ENCODE measurements at places on chromosomes 3 and 15.

DNA sequence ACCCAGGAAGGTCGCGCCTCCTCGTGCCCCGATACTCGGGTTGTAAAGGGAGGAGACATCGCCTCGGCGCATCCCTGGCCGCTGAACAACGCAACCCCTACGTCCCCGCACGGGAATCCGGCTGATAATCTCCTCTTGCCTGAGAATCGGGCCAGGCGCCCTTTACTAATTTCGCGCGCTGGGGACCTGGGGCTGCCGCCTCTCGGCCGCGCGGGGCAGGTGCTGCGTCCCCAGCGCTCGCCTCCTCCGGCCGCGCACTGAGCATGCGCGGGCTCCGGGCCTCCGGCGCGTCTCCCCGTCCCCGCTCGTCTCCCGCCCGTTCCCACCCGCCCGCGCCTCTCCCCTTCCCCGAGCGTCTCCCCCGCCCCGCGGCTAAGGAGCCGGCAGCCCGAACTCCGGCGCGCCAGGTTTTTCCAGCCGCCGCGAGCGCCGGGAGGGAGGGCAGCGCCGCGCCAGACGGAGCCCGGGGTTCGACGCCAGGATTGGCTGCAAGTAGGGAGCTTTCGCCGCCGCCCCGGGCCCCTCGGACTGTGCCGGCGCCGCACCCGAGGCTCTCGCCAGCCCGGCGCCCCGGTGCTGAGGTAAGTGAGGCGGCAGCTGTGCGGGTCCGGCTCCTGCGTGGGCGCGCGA, at the start of gene CNTN4:
Gene CNTN4, plus strand, starts transcription at position 469 of the 630 bp plus-strand sequence.
- no peak for DNase-seq

DNA sequence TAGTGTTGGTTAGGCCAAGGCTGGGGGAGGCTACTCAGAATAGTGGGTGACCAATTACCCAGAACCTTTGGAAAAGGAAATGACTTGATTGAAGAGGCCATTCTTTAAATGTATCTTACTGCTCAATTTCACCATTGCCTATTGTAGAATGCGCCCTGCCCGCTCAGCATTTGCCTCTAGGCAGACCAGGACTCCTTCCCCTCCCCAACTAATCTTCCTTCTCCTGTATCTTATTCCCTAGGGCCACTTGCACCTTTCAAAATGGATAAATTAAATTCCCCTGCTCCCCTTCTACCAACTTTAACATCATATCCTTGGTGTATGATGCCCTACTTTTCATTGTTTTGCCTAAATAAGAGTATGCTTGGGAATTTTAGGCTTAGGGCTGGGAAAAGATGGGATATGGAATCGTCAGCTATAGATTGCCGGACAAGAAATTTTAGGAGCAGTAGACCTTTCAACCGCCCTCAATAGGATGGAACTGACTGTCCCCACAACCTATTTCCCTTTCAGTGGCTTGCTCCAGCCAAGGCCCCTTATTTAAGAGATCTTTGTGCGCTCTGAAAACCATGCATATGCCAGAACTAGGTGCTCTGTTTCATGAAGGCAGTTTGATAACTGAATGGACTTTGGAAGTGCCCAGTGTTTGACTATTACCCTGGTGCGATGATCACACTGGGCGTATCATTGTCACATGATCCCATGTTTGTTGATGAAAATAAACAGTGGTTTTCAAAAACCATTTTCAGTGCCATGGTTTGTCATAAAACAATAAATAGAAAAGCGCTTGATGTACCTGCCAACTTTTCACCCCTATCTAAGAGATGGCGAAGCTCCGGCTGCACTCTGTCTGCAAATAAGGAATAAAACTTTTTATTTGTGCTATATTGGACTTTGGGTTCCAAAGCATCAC, 74.3 kb upstream of the TSEN2 start:
- no peak for DNase-seq

DNA sequence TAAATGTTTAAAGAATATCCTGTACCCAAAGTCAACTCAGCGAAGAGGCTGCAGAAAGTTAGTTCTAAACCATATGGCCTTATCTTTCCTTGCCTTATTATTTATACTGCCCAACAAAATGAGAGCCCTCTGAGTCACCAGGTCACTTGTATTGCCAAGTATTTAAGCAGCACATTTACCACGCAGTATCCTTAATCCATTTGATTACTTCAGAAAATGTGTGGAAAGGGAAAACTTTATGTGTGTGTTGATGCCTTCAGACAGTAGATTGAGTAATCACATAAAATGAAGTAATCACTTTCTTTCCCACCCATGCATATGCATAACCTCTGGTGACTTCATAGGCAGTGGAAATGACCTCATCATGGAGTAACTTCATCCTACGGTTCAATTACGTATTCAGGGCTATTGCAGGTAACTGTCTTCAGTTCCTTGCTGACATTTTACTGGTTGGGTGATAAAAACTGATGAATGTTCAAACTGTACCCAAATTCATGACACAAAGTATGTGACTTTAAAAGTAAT, 7.5 kb upstream of the CADPS start:
- DNase-seq: no peak

DNA sequence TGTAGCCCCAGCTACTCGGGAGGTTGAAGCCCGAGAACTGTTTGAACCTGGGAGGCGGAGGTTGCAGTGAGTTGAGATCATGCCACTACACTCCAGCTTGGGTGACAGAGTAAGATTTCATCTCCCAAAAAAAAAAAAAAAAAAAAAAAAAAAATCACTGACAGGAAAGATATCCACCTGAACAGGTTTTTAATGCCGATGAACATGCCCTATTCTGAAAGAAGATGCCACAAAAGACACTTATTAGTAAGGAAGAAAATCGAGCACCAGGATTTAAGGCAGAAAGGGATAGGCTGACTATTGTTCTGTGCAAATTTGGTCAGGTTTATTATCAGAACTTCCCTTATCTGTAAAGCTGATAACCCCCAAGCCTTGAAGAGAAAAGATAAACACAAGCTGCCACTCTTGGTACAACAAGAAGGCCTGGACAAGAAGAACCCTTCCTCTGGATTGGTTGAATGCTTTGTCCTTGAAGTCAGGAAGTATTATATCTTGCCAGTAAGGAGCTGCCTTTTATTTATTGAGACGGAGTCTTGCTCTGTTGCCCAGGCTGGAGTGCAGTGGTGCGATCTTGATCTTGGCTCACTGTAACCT, 2.7 kb upstream of the PARP16 start:
- DNase-seq: no peak

DNA sequence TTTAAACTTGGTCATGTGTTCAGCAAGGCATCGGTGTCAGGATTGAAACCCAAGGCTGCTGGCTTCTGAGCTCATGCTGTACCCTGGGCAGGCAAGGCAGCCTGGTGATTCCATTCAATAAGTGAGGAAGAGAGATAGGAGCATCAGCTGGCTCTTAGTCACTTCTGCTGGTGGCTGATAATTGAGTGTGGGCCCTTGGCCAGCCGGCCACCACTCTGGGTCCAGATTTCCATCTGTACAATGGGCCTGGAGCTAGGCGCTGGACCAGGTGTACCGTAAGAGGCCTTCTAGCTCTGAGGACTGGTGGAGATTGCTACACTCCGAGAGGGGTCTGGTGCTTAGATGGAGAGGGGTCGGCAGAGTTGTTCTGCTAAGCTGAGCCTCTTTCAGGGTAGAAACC, 4.3 kb downstream of the CD276 start:
- DNase-seq: no peak

- no peak for DNase-seq
Measured at GRCh38 chr15:29124581-29125381, 144.8 kb downstream of the NSMCE3 start.

DNA sequence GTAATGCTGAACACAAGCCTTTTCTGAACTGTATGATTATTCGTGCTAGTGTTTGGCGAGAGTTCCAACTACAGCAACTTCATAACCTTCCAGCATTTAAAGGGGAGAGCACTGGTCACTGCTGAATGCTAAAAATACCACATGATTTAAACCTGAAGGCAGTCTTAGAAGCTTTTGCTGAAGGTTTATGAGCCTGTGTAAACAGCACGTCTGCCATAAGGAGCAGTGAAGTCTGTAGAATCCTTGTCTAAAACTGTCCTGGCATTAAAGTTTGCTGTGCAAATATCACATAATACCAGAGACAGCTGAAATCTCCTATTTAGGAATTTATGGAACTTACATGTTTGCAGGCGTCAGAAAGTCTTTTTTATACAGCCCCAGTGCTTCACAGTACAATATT, 5.9 kb downstream of the SATB1 start:
- no peak for DNase-seq

- peak; percentile 57 for DNase-seq
Measured at GRCh38 chr3:171251835-171252234, 208.4 kb downstream of the TNIK start.

GRCh38 chr3:195080571-195081151, 190.3 kb downstream of the XXYLT1 start:
- DNase-seq: no peak

DNA sequence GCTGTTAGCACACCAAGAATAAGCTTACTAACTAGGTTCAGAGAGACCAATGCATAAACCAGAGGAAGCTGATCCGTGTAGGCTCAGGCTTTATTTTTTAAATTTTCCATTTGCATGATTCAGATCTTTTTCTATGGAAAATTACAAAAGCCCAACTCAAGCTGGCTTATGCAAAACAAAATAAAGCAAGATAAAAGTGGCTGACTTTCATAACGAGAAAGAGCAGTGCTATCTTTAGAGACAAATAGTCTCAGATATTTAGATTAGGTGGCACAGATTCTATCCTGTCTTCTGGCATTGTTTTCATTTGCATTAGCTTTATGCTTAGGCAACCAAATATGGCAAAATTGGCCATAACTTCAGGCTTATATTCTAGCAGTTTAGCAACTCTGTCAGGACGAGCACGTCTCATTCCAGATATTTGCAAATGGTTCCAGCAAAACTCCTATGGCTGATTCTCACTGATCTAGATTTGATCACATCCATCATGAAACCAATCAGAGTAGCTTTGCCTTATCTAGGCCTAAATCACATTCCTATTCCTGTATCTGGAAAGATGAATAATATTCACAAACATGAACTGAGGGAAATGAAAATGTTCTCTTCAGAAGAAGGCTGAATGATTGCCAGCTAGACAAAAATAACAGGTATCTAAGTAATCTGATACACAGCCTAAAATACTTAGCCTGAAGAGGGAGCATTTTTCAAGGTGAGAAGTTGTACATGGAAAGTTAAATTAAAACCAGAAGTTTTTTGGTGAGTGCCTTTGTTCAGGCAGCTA, 216.4 kb upstream of the DPPA4 start:
- DNase-seq: no peak

DNA sequence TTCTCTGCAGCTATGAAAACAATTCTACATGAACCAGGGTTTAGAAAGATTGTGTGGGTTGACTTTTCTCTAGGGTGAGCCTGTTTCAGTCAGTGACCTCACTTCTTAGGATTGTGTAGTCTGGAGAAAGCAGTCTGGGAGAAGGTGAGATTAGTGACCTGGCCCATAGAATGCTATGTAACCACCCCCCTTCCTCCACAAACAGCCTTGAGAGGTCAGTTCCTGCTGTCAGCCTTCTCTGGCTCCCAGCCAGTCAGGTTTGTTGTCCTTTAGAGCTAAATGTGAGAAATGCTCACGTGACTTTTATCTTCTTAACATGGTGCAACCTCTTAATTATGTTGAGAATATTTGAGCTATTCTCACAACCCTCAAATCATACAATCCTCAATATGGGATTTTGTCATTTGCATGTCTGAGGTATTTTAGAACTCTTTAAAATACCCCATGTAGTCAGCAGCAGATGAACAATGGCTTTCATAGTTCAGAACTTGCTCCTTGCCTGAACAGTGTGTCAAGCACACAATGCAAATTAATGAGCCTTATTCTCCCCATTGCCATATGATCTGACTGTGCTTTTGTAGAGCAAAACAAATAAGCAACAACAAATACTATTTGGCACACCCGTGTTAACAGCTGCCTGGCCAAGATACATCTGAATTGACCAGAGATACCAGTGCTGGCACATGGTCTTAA, 311.6 kb downstream of the CNTN6 start:
- no peak for DNase-seq

DNA sequence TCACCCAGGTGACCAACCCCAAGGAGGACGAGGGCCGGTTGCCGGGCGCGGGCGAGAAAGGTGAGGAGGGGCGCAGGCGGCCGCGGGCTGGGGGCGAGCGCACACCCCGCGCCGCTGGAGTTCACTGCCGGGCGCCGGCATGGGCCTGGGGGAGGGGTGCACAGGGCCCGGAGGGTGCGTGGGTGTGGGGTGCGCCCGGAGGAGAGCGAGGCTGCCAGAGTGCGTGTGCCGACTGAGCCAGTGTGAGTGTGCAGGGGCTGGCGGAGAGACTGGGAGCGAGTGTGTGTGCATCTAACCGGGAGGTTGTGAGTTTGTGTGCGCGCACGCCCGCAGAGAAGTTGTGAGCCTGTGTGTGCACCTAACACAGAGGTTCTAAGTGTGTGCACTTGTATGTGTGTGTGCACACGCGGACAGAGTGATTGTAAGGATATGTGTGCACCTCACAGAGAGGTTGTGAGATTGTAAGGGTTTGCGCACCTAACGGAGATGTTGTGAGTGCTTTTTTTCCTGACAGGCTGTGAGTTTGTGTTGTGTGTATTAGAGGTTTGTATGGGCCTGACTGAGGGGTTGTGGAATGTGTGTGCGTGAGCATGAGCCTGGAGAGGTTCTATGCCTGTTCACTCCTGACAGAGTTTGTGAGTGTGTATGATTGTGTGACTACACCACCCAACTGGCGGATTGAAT, 681 bp downstream of the CTDSPL start:
- DNase-seq: no peak

DNA sequence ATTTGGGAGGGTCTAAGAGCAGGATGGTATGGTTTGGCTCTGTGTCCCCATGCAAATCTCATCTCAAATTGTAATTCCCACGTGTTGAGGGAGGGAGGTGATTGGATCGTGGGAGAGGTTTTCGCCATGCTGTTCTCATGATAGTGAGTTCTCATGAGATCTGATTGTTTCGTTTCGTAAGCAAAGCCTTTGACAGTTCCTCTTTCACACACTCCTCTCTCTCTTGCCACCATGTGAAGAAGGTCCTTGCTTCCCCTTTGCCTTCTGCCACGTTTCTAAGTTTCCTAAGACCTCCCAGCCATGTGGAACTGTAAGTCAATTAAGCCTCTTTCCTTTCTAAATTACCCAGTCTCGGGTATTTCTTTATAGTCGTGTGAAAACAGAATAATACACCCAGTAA, 553.7 kb downstream of the TAFA4 start:
- no peak for DNase-seq

- no peak for DNase-seq
Measured at GRCh38 chr15:52109559-52110451, 2.8 kb downstream of the BCL2L10 start.

- no peak for DNase-seq
Measured at GRCh38 chr3:135447483-135447882, 518.0 kb upstream of the PPP2R3A start.

GRCh38 chr3:39122813-39123212, 15.3 kb downstream of the TTC21A start:
- no peak for DNase-seq

- no peak for DNase-seq
Measured at GRCh38 chr15:60476713-60477112, 2.2 kb downstream of the ICE2 start.

All from CD4-positive, alpha-beta T cell treated with Interleukin-21 for 1 hour (primary cell).